ENCODE measurements at places on chromosomes 12 and 14. TPM values are rescaled to one million over a fixed set of nuclear protein-coding genes. Genes with fewer than 3 reads are reported as not detected.

Gene REP15
- total RNA-seq, result not detected

GRCh38 chr14:56810836-56811592, 735 bp upstream of the OTX2 start:
- peak overlapping the region; percentile 84 for H3K27ac ChIP-seq
- DNase-seq, result no peak
- H3K4me3 ChIP-seq, result peak overlapping the region; percentile 58
- peaks cover 34% of the 10 kb centered on the region for H3K4me1 ChIP-seq
- H3K27me3 ChIP-seq, result peaks cover 86% of the 10 kb centered on the region
- H3K36me3 ChIP-seq, result peaks cover 16% of the 10 kb centered on the region

- peaks cover 16% of the 10 kb centered on the region for H3K4me1 ChIP-seq
- no peak for DNase-seq
- peak overlapping the region; percentile 8 for H3K27ac ChIP-seq
- no peaks in the 10 kb centered on the region for H3K27me3 ChIP-seq
- no peak overlapping the region for H3K4me3 ChIP-seq
These were observed 143.0 kb upstream of the EGLN3 start for GRCh38 chr14:34093883-34094282.

DNA sequence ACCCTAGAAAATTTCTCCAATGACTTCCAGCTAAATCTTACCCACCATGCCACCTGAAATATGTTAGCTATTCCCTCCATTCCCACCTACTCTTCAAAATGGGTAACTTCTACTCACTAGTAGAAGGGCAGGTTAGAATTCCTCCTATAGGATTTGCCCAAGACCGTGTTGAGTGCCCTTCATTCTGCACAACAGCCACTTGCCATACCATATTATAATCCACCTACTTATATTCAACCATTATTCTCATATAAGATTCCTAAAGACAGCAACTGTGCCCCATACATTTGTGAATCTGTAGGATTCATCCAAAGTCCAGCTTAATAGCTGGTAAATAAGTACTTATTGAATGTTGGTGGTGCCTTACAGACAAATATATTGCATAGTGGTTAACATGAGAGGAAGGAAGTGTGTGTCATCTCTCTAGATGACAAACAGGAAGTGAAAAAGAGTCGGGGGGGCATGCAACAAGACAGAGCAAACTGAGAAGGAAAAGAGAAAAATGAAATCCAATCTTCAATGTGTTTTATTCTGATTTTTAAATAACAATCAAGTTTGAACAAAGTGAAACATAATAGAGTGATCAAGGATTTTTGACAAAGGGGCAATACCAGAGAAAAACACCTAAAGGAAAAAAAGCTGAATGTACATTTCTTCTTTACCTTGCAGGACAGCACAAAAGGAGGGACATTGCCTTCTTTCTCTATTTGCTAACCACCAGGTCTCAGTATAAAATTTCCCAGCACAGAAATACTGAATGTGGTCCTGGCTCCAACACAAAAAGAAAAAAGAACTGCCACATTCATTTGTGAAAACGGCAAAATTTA, 389.3 kb upstream of the USP15 start:
- H3K27ac ChIP-seq, result no peak overlapping the region
- H3K4me3 ChIP-seq, result no peak overlapping the region
- H3K27me3 ChIP-seq, result no peaks in the 10 kb centered on the region
- peak; percentile 14 for DNase-seq

Gene AQP6
- total RNA-seq, result not detected

DNA sequence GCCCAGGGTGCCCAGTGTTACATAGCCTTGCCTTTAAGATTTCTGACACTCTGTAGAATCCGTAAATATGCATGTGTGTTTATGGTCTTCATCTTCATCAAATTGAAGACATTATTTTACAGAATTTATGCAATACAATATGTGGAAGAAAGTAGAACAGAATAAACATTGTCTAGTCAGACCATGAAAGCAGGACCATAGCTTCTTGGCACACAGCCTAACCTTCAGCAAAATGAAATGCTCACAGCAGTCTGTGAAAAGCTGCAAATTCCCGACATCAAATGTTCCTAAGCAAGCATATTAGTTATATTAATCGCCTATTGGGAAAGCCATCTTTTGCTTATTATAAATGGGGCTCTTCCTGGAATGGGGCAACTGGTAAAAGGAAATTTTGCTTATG, 111.3 kb upstream of the GARIN2 start:
- H3K36me3 ChIP-seq, result no peaks in the 10 kb centered on the region
- DNase-seq, result no peak
- peak overlapping the region; percentile 4 for H3K27ac ChIP-seq
- no peaks in the 10 kb centered on the region for H3K27me3 ChIP-seq
- no peak overlapping the region for H3K4me3 ChIP-seq

Data from activated T-cell treated with anti-CD3 and anti-CD28 coated beads, Interleukin-2, amount 50 U/mL, for 72 hours (primary cell).